ENCODE measurements at places on chromosomes 11 and 22.

DNA sequence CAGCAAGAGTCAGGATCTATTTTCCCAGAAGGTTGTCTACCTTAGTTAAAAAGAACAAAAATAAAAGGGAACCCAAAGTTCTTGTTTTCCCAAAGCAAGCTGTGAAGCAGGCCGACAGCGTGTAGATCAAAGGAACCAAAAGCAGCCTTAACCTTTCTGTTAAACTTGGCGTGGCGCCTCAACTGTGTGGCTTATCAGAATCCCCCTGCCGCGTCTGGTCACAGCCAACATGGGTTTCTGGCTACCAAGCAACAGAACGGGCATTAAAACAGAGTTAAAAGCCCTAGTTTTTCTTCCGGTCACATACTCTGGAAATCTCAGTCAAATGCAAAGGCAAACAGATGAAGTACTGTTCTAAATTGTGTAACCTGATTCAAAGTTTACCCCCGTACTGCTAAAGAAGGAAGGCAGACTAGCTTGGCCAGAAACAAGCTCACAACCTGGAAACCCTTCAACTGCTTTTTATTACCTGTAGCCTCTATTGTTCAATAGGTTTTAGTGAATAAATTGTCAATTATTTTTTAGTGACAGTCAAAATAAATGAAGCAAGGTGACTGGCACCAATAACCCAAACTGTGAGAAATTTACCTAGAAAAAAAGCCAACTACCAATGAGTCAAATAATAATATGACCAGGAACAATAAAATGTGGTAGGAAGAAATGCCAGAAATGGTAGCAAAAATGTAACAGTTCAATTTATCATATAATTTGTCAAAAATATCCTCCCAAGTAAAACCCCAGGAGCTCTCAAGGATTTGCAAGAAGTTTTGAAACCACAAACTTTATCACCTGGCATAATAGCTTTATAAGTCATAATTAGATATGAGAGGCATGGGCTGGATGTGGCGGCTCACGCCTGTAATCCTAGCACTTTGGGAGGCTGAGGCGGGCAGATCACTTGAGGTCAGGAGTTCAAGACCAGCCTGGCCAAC lies 21.4 kb downstream of the CHKA start:
- peak; percentile 49 for DNase-seq

DNA sequence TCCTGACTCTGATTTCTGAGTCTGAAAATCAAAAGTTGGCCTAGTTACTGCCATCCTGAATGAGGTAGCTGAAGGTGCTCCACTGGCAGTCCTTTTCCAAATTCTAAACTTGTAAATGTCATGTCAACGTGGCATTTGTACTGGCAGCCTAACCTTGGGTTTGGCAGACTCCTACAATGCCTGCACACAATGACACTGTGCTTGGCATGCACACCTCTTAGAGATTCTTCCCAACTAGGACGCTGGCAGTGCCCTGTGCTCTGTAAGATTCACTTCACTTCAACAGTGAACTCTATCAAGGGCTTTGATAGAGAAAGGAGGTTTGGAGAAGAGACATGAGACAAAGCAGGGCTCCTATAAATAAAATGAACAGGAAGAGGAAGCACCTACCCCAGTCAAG lies 21.9 kb upstream of the PPP2R1B start:
- no peak for DNase-seq

DNA sequence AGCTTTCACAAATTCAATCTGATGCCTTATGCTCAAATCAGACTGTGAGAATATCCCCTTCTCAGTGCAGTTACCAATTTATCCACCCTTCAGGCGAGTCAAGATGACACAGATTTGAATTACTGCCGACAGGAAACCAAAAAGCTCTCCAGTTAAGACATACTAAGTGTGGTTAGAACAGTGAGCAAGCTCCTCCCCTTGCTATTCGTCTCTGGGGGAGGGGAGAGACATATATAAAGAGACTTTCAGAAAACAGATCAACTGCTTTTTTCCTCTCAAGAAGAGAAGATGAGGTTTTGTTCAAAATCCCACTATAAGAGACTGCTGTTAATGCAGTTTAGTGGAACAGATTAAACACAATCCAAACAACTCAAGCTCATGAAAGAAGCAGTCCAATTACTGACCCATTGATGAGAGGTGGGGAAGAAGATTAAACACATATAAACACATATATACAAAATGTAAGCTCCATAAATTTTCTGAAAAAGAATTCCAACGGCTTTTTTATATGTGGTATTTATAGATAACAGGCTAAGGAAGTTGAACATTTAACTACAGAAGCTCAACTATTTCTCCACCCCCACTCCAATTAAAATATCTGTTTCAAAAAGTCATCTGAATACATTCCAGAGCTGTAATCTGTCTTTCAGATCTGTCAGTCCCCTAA lies 102.7 kb downstream of the MRTFA start:
- DNase-seq = peak; percentile 40

- no peak for DNase-seq
These were observed 75.1 kb downstream of the LARGE2 start for GRCh38 chr11:45997599-45997998.

GRCh38 chr22:37906364-37907008 lies 389 bp downstream of the MICALL1 start:
- no peak for DNase-seq

- DNase-seq = no peak
These were observed 19.8 kb upstream of the ABCC8 start for GRCh38 chr11:17496406-17496805.

DNA sequence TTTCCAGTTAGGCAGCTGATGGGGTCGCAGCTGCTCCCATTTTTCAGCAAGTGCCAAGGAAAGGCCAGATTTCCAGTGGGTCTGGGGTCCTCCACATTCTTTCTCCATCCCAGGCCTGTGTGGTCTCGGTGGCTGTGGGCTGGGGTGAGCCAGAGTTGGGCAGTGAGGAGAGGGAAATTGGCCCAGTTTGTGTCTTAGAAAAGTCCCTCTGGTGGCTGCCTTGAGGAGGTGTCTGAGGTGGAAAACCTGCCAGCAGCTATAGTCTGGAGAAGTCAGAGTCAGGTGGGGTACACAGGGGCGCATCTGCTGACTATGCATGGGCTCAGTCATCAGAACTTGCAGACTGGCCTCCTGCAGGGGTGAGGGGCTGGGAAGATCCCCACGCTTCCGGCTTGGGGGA lies 30.5 kb downstream of the MRGPRD start:
- DNase-seq = no peak

DNA sequence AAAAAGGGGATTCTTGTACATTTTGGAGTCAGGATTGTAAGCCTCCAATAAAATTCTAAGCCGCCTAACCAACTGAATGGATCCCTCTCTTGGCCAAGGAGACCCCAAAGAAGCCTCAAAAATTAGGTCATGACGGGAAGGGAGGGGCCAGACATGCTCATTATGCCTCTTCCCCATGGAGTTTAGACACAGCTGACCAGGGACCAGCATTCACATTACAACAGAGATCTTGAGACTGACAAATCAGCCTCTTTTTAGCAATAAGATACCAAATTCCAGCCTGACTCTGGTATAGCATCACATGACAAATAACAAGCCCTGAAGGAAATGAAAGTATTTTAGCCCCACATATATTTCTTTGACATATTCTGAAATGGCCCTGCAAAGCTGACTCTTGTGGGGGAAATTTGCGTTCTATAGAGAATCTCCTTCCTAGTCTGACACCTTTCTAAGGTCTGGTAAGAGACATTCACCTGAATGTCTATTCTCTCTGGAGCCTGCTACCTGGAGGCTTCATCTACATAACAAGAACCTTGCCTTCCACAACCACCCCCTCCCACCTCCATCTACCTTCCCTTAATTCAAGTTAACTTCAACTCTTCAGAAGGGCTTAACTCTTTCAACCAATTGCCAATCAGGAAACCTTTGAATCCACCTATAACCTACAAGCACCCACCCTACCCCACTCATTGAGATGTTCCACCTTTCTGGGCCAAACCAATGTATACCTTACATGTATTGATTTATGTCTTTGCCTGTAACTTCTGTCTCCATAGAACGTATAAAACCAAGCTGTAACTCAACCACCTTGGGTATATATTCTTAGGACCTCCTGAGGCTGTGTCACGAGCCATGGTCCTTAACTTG lies 10.3 kb downstream of the GAL start:
- no peak for DNase-seq

GRCh38 chr11:33222052-33222750 lies 35.0 kb upstream of the HIPK3 start:
- no peak for DNase-seq

DNA sequence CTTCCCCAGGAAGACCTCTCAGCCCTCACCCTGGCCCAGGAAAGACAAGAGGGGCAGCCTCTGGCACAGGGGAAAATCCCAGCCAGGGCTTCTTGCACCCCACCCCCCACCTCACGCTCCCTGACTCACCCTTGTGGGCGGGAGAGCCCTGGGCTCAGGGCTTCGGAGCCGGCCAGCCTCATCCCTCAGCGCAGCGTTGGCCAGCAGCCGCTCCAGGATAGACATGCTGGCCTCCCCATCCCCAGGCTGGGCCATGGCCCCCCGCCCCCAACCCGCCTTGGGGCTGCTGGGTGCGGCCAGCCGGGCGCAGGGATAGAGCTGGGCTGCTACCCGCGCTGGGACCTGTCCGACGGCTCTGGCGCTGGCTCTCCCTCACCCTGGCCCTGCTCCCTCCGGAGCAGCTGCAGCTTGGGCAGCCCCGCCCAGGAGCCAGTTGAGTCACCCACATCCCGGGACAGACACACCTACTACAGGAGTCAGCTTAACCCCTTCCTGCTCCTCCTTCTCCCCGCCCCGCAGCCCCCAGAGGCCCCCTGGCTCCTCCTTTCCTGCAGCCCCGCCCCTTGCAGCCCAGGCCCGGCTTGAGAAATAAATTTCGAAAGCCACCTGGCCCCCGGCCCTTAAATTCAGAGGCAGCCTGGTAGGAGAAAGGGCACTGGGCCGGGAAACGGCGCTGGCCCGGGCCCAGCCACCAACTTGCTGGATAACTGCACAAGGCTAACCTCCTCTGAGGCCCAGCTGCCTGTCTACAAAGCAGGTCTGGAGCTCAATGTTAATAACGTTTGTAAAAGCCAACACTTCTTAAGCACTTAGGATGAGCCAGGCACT lies 13.4 kb downstream of the TNKS1BP1 start:
- DNase-seq = peak; percentile 96

GRCh38 chr11:83649528-83649855 lies 363.3 kb upstream of the CCDC90B start:
- DNase-seq = peak; percentile 15

- peak; percentile 89 for DNase-seq
These were observed 16.0 kb upstream of the B4GALNT4 start for GRCh38 chr11:353179-353873.

GRCh38 chr11:34341931-34342533 lies 15.8 kb downstream of the ABTB2 start:
- DNase-seq = peak; percentile 53

- no peak for DNase-seq
These were observed 7.1 kb downstream of the LARGE2 start for GRCh38 chr11:45929486-45930030.

DNA sequence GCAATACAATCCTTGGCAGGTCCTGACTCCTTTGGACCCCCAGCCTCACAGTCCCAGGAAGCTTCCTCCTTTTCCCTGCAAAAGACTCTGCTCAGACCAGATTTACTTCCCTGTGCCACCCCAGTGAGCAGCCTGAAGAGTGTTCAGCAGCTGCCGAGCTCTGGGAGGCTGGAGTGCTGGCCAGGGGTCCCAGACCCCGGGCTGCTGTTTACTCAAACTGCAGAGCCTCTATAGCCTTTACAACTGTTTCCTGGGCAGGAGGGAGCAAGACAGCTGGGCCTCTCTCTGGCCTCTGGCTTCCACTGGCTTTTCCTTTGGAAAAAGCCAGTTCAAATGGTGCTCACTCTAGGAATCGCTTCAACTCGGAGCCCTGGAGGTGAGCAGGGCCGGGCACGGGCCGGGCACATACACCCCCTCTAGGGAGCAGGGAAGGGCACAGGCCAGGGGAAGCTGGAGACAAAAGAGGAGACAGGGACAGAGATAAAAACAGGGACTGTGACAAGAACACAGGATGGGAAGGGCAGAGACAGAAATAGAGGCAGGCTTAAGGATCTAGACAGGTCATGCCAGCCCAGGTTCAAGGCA lies 932 bp downstream of the IRAG1 start:
- no peak for DNase-seq

DNA sequence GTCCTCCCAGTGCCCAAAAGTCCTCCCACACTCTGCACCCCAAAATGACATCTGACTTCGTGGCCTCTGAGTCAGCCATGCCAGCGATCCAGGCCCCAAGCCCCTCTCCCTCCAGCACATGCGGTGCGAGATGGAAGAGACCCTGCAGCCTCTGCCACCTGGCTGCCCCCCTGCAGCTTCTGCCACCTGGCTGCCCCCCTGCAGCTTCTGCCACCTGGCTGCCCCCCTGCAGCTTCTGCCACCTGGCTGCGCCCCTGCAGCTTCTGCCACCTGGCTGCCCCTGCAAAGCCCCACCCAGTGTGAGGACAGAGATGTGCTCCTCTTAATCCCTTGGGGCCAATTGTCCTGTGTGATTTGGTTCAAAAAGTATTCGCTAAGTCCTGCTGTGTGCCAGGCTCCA lies 68.0 kb downstream of the WNT7B start:
- no peak for DNase-seq

DNA sequence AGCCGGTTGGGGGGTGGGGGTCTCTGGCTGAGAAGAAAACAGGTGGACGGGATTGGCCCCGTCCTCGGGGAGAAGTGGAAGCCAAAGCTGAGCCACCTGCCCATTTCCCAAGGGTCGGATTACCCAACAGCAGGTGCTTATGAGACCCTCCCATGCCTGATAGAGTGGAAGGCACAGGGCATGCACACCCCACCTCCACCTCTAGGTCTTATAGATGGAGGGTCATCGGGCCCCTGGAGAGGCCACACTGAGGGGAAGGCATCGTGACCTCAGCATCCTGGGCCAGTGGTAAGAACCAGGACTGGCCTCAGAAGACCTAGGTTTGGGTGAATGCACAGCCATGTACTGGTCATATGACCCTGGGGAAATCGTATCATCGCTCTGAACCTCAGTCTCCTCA lies 85.9 kb downstream of the BUD13 start:
- DNase-seq = no peak

All from hepatocyte (in vitro differentiated cells).